ENCODE measurements at places on chromosomes 2 and 18.

DNA sequence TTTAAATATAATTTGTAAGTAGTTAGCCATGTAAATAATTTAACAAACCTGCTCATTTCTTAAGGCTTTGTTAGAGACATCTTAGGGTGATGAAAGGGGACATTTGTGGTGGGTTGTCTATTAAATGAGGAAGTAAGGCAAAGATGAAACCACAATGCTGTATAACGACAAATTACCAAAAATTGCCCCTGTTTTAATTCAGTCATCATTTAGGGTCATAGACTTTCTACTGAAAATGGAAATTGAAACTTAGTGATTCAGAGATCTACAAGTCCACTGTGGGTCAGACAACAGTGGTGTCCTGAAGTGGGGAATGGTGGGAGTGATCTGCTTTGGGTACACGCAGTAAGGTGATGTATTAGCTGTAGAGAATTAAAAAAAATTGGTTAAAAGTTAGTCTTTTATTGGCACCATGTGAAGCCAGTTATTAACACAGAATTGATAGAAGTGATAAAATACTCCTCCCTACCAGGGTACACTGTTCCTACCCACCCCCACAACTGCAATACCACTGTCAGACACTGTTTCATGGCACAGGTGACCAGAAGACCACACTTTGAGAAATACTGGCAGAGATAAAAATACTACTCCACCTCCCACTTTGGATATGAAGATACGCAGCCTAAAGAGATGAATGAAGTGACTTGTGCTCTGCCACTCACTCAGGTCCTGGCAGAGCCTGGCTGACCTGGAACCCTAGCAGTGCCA is 13.4 kb downstream of the CERS6 start:
- no peak for DNase-seq

DNA sequence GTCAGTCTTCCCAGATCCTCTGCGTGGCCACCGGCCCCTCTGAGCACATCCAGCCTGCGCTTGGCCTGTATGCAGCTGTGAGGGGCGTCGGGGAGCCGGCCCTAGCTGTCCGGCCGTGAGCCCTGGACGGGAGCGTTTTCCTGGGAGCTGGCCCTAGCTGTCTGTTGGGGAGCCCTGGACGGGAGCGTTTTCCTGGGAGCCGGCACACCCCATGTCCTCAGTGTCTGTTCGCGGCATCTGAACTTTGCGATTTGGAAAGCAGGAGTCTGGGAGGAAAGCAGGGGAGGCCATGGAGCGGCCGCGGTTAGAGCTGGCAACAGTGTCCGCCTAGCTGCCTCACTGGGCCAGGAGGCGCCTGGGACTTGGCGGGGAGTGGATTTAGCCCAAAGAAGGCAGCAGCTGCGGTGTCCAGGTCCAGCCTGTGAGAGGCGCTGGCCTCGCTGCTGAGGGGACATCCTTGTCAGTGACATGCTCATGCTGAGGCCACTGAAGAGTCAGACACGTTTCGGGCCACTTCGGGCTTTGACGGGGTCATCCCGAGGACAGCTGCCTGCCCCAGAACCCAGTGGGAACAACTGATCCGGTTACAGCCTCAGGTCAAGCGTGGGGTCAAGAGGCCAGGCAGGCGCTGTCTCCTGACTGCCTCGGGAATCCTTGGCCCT is 75.8 kb downstream of the KCNG2 start:
- DNase-seq: no peak

- DNase-seq: no peak
Measured at GRCh38 chr2:226383461-226383860, 416.2 kb downstream of the IRS1 start.

DNA sequence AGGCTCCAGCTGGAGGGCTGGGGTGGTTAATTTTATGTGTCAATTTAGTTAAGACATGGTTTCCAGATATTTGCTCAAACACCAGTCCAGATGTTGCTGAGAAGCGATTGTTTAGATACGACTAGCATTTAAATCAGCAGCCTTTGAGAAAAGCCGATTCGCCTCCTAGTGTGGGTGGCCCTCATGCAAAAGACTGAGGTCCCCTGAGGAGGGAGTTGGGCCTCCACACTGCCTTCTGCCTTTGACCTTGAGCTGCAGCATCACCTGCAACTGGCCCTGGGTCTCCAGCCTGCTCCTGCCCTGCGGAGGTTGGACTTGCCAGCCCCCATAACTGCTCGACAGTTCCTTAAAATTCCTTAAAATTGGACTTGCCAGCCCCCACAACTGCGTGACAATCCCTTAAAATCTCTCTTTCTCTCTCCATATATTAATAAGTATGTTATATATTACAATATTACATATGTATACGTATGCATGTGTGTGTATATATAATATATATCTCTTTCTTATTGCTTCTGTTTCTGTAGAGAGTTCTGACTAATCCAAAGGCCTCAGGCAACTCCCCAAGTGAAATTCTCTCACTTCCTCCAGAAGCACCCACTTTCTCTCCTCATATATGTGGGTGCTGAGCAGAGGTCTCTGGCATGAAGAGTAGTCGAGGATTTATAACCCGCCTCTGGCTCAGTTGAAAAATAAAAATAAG is 14.4 kb downstream of the FBLN7 start:
- no peak for DNase-seq

- DNase-seq: no peak
Measured at GRCh38 chr2:233915128-233915527, 2.0 kb upstream of the TRPM8 start.

GRCh38 chr2:25551316-25551715 is 122.1 kb downstream of the DTNB start:
- no peak for DNase-seq

DNA sequence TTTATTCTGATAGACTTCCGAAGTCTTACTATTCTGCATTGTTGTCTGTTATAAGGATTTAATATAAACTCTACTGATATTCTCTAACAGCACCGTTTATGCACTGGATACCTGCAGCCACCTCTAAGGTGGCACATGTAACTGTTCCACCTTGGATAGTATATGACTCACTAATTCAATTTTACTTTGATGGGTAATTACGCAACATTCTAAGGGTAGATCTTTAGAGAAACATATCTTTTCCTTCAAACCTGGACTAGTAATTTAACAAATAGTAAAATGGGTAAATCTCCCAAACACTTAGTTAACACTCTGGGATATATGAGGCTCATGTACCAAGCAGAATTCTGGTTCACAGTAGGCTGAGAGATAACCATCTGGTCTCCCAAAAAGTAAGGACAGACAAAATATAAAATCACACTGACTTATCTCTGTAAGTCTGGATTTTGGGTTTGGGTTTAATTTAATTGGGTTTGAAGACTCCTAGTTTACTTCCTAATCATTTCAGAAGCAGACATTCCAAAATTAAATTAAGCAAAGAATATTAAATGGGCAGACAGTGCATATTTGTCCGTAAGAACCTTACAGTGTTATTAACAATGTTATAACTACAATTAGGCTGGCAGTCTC is 414.8 kb downstream of the TGIF1 start:
- no peak for DNase-seq

DNA sequence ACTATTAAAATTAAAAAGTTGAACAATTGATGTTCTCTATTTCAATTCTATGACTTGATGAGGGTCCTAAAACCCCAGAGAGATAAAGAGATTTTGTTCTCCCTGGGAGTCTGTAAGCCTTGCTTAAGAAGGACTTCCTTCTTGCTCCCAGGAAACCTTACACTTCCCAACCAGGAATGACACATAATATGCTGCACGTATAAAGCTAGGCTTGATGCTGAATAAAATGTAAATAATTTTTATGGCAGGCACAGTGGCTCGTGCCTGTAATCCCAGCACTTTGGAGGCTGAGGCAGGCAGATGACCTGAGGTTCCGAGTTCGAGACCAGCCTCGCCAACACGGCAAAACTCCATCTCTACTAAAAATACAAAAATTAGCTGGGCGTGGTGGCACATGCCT is 27.8 kb downstream of the SPIRE1 start:
- no peak for DNase-seq

DNA sequence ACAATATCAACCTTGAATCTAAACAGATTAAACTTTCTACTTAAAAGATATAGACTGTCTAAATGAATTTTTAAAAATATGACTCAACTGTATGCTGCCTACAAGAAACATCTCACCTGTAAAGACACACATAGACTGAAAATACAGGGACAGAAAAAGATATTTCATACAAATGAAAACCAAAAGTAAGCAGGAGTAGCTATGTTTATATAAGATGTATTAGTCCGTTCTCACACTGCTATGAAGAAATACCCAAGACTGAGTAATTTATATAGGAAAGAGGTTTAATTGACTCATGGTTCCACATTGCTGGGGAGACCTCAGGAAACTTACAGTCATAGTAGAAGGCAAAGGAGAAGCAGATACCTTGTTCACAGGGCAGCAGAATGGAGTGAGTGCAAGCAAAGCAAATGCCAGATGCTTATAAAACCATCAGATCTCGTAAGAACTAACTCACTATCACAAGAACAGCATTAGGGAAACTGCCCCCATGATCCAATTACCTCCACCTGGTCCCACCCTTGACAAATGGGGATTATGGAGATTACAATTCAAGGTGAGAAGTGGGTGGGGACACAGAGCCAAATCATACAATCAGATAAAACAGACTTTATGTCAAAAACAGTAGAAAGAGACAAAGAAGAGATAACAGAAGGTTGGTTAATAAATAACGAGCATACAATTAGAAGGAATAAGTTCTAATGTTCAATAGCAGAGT is 214.4 kb upstream of the SLC39A10 start:
- no peak for DNase-seq

GRCh38 chr2:219989744-219990143 is 362.3 kb downstream of the SLC4A3 start:
- DNase-seq: no peak

DNA sequence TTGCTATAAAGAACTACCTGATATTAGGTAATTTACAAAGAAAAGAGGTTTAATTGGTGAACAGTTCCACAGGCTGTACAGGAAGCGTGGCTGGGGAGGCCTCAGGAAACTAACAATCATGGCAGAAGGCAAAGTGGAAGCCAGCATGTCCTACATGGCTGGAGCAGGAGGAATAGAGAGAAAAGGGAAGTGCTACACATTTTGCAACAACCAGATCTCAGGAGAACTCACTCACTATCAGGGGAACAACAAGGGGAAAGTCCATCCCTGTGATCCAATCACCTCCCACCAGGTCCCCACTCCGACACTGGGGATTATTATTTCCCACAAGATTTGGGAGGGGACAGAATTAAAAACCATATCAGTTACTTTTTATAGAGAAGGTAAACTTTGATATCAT is 273.5 kb upstream of the MMADHC start:
- no peak for DNase-seq

GRCh38 chr18:25229081-25229480 is 122.9 kb downstream of the ZNF521 start:
- DNase-seq: no peak

DNA sequence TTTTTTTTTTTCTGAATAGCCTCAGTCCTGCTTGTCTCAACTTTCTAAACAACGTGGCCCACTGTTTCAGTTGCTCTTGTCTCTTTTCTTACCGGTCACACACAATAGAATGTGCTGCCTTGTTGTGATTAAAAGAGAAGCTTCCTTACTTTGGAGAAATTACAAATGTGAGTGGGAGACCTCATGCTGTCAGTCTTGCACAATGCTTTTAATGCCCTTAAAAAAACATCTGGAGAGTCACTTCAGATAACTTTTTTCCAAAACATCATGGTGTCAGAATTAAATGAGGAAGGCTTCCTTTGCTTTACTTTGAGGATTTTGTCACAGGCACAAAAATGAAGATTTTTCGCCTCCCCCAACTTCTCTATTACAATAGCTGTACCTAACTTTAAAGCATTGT is 37.7 kb downstream of the LHCGR start:
- no peak for DNase-seq

- DNase-seq: no peak
Measured at GRCh38 chr2:235078182-235078581, 126.4 kb downstream of the SH3BP4 start.
